ENCODE measurements at places on chromosomes 3 and 15.

- DNase-seq: no peak
Measured at GRCh38 chr3:112793326-112794081, 53.2 kb downstream of the CD200R1L start.

GRCh38 chr3:106176734-106177133, 307.9 kb upstream of the CBLB start:
- DNase-seq: no peak

- DNase-seq: no peak
Measured at GRCh38 chr3:51559961-51560360, 21.4 kb downstream of the RAD54L2 start.

DNA sequence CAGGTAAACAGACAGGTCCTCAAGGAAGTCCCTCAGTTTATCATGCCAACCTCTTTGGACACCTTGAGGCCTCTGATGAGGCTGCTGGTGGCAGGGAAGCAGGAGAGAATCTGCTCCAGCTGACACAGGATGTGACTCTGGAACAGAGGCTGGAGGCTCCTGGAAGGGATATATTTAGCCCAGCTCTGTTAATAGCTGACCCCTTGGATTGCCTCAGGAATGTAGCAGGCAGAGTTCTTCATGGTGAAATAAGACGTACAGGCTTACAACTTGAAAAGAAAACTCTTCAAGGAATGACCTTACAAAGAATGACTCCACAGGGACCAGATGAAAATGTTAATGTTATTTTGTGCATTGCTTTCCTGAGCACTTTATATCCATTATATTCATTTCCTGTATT, 90.5 kb downstream of the AQP9 start:
- DNase-seq: no peak

GRCh38 chr15:41474436-41474835, 19.2 kb upstream of the ITPKA start:
- no peak for DNase-seq

DNA sequence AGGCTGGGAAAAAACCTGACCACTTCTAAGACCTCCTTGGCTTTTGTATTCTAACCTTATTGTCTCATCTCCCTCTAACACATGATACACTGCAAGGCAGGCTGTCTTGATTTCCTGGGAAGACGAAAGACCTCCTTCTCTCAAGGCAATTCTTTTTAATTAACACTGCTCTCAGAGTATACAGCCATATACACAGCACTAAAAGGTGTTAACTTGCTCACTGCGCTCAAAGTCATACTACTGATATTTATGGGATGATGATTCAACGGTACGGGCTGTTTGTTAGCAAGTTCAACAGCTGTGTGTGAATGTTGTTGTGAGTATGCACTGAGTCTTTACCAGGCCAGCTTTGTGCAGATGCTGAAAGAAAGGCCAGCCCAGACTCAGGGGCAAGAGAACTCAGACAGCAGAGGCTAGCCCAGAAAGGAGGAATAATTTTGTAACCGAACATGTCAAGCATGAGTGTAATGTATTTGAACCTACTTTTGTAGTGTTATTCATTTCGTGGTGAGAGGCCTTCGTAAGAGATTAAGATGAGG, 229.9 kb downstream of the IL5RA start:
- no peak for DNase-seq

DNA sequence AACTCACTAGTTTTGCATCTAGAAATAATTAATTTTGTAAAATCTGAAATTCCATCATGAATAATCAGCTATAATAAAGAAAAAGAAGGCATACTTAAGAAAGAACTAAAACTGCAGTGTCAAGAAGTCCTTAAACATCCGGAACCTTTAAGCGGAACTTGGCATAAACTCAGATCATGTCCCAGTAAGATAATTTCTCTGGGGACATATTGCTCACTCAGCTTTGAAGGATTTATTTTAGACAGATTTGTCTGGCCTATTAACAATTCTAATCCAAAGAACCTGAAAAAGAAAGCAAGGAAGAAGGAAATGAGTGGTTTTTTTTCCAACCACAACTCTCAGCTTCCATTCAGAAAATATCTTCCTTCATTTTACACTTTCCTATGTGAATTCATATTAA, 850.3 kb downstream of the ROBO1 start:
- DNase-seq: no peak

DNA sequence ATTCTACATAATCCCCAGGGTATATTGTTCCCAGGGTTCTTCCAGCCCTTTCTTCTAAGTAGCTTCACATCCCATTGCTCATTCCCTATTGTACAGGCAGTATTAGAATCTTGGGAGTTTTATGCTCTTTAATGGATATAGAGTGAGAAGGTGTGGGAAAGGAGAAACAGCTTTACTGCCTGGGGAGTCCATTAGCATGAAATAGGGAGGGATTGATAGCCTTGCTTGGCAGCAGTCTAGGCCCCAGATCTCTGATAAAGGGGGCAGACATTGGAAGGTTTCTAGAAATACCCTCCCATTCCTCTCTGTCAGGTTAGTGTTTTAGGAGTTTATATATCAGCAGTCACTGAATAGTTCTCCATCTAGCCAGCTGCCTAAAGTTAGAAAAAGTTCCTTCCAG, 334.3 kb downstream of the UNC13C start:
- no peak for DNase-seq

DNA sequence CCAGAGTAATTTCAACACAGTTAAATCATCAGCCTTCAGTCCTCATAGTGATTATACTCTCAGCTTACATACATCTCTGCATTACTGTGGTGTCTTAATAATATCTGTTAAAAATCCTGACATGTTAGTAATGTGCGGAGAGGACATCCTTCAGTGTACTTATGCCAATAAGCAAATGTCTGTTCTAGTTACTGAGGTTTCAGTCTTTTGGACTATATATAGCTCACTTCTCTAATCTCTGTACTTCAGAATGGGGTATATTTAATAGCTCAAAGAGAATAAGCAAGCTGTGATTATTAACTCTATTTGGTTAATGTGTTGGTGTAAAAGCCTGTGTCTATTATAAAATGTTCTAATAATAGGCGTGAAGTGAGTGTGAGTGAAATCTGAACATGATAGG, 28.9 kb upstream of the OSTN start:
- no peak for DNase-seq

All from globus pallidus (tissue), 1 donor.